ENCODE measurements at places on chromosomes 3 and 15.
A peak's percentile ranks its signal among the peaks of the same experiment; 100 is the strongest.

DNA sequence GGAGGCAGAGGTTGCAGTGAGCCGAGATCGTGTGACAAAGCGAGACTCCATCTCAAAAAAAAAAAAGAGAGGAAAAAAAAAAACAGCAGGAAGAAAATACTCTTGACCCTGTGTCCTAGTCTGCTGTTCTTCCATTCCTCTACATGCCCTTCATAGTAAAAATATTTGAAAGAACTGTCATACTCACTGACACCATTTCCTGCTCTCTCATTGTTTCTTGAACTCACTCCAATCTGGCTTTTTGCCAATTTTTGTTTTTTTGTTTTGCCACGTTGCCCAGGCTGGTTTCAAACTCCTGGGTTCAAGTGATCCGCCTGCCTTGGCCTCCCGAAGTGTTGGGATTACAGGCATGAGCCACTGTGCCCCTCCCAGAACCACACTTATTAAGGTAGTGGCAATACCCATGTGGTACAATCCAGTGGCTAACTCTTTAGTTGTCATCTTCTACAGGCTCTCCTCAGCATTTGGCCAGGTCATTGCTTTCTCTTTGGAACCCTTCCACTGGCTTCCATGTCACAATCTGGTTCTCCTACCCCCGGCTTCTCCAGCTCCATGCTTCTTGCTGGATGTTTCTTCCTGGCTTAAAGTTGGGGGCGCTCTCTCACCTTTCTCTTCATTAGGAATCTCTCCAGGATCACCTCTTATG is 238.2 kb upstream of the C2CD4B start:
- DNase-seq, result no peak

DNA sequence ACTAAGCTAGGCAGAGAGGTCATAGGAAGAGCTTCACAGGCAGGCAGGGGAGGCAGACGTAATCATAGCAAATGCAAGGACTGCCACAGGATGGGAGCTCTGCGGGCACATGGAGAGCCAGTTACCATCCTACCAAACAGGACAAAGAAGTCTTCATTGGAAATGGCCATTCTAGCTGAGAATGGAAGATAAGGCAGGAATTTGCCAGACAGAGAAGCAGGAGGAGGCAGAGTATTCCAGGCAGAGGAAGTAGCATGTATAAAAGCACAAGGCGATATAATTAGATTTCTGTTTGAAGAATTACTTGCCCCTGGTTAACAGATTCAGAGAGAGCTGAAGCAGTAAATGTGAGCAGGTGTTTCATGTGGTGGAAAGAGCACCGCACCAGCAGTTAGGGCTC is 3.5 kb upstream of the SEMA5B start:
- peak; percentile 76 for DNase-seq

GRCh38 chr15:88979674-88980073 is 66.5 kb upstream of the MFGE8 start:
- DNase-seq, result no peak

GRCh38 chr15:89575656-89576416 is 567 bp downstream of the TICRR start:
- DNase-seq, result peak; percentile 20

GRCh38 chr15:29522373-29523276 is 253.0 kb upstream of the NSMCE3 start:
- DNase-seq, result no peak

DNA sequence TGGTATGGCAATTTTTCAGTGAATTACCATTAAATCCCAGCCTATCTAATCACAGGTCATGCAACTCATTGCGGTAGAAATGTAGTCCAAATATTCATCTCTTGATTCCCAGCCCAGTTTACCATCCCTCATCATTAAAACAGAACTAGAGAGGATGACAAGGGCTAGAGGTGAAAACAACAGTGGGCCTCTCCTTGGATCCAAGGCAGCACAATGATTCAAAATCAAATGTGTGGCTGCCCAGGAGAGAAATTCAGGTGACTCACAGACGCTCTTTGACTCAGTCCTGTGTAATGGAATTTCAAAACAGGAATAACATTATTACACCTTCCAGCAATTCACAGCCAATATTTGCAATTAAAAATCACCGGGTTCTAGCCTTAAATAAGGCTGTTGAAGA is 246.5 kb downstream of the TBL1XR1 start:
- DNase-seq, result no peak

DNA sequence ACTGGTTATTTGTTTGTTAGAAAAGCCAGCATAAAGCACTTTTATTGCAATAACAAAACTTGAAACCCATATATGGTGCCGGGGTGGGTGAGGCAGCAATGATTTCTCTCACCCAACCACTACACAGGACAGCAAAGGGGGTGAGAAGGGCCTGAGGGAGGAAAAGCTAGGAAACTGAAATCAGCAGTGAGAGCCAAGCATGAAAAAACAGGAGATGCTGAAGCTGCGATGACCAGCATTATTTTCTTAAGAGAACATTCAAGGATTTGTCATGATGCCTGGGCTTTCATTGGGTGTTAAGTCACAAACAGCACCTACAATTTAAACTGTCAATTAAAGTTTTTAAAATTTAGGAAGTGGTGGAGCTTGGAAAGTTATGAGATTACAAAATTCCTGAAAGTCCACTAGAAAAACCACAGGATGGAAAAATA is 11.9 kb upstream of the TM4SF4 start:
- DNase-seq, result no peak
